Stimulated activated effector memory CD8-positive, alpha-beta T cell treated with anti-CD3 and anti-CD28 coated beads, Interleukin-12 subunit alpha, Interleukin-12 subunit beta, amount 100 ng/mL, for 72 hours (primary cell): ENCODE measurements at places on chromosomes 1 and 21.

GRCh38 chr1:3049905-3050304 lies 19.1 kb upstream of the PRDM16 start:
- DNase-seq = no peak

DNA sequence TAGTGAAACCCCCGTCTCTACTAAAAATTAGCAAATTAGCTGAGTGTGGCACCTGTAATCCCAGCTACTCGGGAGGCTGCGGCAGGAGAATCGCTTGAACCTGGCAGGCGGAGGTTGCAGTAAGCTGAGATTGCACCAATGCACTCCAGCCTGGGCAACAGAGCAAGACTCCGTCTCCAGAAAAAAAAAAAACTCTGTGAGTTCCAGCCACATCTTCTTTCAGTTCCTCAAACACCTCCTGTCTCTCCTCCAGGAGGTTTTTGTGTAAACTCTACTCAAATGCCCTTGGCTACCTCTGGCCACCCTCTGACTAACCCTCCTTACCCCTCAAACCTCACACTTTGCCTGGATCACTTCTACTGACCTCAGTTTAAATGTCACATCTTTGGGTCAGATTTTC lies 38.1 kb downstream of the RCSD1 start:
- no peak for DNase-seq

DNA sequence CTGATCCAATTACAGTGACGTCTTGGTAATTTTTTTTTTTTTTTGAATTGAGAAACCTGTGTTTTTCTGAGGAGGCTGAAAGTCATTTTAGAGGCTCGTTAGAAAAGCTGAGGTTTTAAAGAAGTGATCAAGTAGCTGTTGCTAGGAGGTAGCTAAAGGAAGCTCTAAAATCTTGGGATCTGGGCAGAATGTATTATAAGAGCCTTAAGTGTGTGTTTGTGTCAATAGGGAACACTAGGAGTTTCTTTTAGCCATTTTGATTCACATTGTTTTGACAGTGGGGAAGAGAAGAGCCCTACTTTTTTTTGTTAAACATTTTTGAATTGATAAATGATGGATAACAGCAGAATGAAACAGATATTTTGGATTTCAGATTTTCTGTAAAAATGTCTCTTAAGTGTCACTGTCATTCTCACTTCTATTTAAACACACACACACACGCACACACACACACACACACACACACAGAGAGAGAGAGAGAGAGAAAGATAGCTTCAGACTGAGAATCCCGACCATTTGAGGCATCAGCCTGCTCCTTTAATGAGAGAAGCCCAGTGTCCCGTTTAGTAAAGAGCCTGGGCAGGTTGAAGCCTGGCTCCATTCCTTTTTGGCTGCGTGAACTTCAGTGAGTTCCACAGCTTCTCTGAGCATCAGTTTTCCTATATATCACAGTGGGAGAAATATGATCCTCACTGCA lies 79.1 kb upstream of the GPR88 start:
- no peak for DNase-seq

- no peak for DNase-seq
Observed at GRCh38 chr1:150971583-150972416, 2.8 kb downstream of the CERS2 start.

GRCh38 chr1:7659514-7659913 lies 111.6 kb upstream of the VAMP3 start:
- no peak for DNase-seq

DNA sequence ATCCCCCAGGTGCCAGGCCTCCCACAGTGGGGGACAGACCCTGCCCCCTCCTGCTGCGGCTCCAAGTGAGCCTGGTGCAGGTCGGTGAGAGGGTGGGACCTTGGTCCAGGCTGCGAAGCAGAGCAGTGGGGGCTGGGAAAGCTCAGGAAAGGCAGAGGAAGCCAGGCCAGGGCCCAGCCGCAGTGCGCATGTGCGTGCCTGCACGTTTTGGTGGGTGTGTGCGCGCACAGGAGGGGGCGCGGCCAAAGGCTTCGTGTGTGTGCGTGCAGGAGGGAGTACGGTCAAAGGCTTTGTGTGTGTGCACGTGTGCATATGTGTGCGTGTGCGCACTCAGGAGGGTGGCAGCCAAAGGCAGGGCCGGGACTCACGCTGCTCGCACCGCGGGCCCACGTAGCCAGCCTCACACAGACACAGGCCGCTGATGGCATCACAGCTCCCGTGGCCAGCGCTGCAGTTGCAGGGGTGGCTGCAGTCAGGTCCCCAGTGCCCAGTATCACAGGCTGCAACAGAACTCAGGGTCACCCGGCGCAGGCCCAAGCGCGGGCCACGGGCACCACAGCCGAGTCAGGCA lies 45.9 kb downstream of the ARHGEF16 start:
- no peak for DNase-seq

- DNase-seq = no peak
Observed at GRCh38 chr1:63743781-63744180, 30.0 kb upstream of the ROR1 start.

GRCh38 chr1:182175361-182175931 lies 113.9 kb upstream of the ZNF648 start:
- DNase-seq = no peak

GRCh38 chr1:33005117-33005837 lies 31.4 kb downstream of the AK2 start:
- no peak for DNase-seq
